Activated CD4-positive, alpha-beta T cell treated with anti-CD3 and anti-CD28 coated beads for 1 hour (primary cell): ENCODE measurements at places on chromosomes 4 and X.

GRCh38 chr4:3073158-3074077 is 920 bp downstream of the HTT-AS start:
- no peak for DNase-seq

DNA sequence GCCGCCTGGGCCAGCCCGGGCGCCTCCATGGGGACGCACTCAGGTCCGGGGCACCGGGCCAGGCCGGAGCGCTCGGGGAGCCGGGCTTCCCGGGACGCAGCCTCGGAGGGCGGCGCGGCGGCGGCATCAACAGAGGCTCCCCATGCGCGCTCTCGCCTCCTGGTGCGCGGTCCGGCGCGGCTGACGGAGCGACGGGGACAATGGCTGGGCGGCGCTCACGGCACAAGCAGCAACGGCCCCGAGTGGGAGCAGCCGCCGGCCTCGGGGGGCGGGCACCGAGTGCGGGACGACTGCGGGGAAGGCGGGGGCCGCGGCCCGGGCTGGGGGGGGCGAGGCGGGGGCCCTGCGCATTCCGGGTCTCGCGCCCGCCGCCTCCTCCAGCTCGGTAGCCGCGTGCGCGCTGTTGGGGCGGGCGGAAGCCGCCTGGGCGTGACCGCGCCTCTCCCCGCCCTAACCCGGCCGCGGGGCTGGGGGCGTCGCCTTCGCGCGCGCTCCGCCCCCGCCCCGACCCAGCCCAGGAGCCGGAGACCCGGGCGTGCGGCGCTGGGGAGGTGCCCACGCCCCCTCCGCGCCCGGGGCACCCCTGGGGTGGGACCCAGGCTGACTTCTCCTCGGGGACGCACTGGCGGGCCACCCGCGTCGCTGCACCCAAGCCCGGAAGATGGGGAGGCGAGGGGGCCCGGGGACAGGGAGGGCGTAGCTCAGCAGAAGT is at the start of gene PRKX:
Gene PRKX, minus strand, starts transcription at position 425 of the 712 bp plus-strand sequence. Its CDS starts 396 bp downstream, at position 29.
- DNase-seq = peak; percentile 62

DNA sequence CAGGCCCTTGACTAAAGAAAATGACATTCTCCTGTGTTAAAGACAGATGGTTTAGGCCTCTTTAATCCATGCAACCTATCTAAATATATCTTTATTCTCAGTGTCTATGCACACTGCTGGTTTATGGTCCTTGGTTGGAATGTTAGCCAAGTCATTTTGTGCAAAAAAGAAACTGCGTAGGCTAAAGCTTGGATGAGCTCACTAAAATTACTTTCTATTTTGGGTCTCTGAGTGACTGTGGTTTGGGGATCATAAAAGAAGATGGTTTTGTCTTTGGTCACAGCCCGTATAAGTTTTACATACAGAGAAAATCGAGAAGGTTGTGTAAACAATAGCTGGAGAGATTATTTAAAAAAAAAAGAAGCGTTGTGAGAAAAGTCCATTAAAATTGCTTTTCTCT is 443.6 kb downstream of the UBE2NL start:
- no peak for DNase-seq

DNA sequence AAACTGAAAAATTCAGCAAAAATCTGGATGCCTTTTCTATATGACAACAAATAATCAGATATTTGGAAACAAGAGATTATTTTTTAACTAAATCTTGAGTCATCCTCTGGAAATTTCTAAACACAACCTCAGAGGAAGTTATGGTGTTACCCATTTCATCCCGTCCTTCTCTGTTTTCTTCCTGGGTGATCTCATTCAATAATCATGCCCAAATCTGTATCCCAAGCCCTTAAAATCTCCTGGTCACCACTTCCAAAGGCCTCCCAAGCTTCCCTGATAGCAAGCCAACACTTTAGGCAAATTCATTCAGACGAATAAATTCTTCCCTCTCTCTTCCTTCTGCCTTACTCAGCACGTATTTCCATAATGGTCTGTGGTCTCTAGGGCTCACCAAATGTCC is 9.7 kb upstream of the SORCS2 start:
- DNase-seq = no peak

- DNase-seq = no peak
Observed at GRCh38 chr4:42719257-42719656, 62.4 kb upstream of the ATP8A1 start.
